ENCODE measurements at places on chromosomes 1 and 21.

DNA sequence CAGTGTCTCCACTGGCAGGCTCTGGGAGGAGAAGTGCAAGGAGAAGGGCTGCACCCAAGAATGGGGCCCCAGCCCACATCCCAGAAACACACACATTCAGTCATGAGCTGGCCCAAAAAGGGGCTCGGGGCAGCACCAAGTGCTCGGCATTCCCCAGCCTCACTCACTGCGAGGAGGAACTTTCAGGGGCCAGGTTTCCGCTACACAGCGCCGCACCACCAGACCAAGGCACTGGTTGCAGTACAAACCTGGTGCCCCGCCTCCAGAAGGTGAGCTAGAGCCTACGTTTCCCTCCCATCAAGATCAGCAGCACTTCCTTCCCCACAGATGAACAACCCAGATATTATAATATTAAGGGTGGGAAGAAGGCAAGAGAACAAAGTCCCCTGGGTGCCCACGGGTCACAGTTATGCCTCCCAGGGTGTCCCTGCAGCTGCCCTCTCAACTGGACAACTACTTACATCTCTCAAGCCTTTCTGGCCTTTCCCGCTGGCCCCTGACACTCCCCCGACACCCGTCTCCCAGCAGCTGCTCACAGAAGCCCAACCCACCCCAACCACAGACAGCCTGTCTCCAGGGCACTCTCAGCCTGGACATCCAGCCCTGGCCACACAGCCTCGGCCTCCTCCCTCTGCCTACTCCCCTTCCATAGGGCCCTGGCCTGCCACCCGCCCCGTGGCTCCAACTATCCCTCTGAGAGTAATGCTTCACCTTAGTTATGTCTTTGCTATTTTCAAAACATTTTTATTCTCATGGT lies 3.8 kb downstream of the PBXIP1 start:
- peaks cover 25% of the 10 kb centered on the region for H3K4me1 ChIP-seq
- H3K27me3 ChIP-seq: peaks cover 7% of the 10 kb centered on the region
- H3K36me3 ChIP-seq: no peaks in the 10 kb centered on the region
- no peak overlapping the region for H3K27ac ChIP-seq

GRCh38 chr1:201625226-201625761 lies 86.4 kb downstream of the NAV1 start:
- peak overlapping the region; percentile 69 for H3K27ac ChIP-seq
- peak overlapping the region; percentile 70 for H3K4me3 ChIP-seq
- H3K4me1 ChIP-seq: peaks cover 68% of the 10 kb centered on the region
- peaks cover 19% of the 10 kb centered on the region for H3K36me3 ChIP-seq
- DNase-seq: peak; percentile 96

- H3K27me3 ChIP-seq: peaks cover 31% of the 10 kb centered on the region
- H3K4me1 ChIP-seq: peaks cover 18% of the 10 kb centered on the region
- no peak overlapping the region for H3K27ac ChIP-seq
- DNase-seq: no peak
Measured at GRCh38 chr1:37601441-37601840, 5.7 kb upstream of the GNL2 start.

GRCh38 chr1:32100359-32100758 lies 7.5 kb upstream of the KPNA6 start:
- peak overlapping the region; percentile 66 for H3K4me3 ChIP-seq
- peaks cover 31% of the 10 kb centered on the region for H3K4me1 ChIP-seq
- H3K36me3 ChIP-seq: peaks cover 32% of the 10 kb centered on the region
- 0 out of 2 replicates have a peak, but pooled peaks cover 5% of the 10 kb centered on the region for H3K27me3 ChIP-seq
- no peak for DNase-seq

DNA sequence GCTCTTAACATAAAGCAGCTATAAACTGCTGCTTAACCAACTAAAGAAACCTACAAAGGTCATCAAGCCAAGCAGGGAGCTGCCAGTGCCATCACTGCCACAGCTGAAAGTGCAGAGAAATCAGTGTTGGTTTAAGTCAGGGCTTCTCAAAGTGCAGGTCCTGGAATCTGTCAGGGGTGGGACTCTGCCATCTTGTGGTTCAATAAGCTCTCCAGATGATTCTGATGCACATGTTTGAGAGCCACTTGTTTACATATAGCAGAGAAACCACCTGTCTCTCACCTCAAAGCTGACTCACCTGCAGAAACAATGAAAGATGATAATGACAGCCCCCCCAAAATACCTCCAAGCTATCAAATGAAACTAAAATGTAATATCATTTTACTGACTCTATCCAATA lies 49.3 kb downstream of the SH3GLB1 start:
- peaks cover 12% of the 10 kb centered on the region for H3K27me3 ChIP-seq
- H3K27ac ChIP-seq: no peak overlapping the region
- no peaks in the 10 kb centered on the region for H3K36me3 ChIP-seq
- no peak overlapping the region for H3K4me3 ChIP-seq
- DNase-seq: no peak
- H3K4me1 ChIP-seq: peaks cover 21% of the 10 kb centered on the region

All from HFFc6 (cell line).